ENCODE measurements at places on chromosomes 6 and 20.
A peak's percentile ranks its signal among the peaks of the same experiment; 100 is the strongest.

DNA sequence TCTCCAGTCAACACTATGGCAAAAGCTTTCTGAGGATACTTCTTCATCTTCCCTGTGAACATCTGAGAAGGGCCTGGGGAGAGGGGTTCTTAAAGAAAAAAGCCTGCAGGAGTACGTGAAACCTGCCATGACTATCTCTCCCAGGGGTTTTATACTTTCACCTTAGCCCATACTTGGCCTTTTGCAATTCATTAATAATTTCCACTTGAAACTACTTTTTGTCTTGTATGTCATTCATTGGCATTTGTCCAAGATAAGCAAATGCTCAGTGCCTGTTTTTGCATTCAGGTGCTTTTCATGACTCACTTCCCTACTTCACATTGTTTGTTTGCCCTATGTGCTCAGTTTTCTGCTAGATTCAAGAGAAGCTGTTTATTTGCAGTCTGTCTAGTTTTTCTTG, 580.3 kb upstream of the GJE1 start:
- DNase-seq = no peak

DNA sequence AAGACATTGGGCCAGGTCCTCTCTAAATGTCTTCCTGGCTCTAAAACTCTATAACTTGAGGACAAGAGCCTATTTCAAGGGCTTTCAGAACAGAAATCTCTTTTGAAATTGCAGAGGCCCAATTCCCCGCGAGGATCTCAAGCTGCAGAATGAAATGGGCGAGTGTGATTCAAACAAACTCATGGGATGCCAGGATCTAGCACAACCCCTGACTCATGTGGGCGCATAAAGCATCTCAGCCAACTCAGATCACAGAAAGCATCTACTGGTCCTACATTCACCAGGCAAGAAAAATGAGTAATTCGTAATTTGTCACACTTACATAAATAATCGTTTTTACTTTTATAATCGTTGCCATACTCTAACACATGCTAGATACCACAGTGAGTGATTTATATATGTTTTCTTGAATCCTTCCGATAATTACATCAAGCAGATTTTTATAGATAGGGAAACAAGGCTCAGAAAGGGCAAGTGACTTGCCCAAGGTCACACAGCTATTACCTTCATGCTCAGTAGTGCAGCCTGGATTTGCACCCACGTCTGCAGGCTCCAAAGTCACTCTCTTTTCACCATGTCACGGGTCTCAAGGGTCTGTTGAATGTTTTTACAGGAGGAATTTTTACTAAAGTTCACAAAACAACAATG, 26.2 kb downstream of the FOXF2 start:
- DNase-seq = no peak

GRCh38 chr6:117449549-117450439, 24.1 kb upstream of the ROS1 start:
- DNase-seq = no peak

GRCh38 chr20:61030130-61030529, 221.9 kb upstream of the CDH4 start:
- no peak for DNase-seq

GRCh38 chr6:57075092-57075491, 14.9 kb upstream of the ZNF451 start:
- DNase-seq = no peak

GRCh38 chr20:54608943-54609342, 133.6 kb downstream of the DOK5 start:
- no peak for DNase-seq

DNA sequence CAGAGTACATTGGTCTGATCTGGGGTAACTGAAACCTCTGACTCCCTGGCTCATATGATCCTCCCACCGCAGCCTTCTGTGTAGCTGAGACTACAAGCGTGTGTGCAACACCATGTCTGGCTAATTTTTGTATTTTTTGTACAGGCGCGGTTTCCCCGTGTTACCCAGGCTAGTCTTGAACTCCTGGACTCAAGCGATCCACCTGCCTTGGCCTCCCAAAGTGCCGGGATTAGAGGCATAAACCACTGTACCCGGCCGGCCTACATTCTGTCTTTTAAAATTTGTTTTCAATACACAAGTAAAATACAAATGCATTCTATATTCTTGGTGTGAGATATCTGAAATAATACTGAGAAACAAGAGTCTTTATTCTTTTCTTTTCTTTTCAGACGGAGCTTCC, 1.7 kb upstream of the CBFA2T2 start:
- no peak for DNase-seq

- DNase-seq = peak; percentile 41
Observed at GRCh38 chr6:18551228-18551627, 164.1 kb downstream of the RNF144B start.

DNA sequence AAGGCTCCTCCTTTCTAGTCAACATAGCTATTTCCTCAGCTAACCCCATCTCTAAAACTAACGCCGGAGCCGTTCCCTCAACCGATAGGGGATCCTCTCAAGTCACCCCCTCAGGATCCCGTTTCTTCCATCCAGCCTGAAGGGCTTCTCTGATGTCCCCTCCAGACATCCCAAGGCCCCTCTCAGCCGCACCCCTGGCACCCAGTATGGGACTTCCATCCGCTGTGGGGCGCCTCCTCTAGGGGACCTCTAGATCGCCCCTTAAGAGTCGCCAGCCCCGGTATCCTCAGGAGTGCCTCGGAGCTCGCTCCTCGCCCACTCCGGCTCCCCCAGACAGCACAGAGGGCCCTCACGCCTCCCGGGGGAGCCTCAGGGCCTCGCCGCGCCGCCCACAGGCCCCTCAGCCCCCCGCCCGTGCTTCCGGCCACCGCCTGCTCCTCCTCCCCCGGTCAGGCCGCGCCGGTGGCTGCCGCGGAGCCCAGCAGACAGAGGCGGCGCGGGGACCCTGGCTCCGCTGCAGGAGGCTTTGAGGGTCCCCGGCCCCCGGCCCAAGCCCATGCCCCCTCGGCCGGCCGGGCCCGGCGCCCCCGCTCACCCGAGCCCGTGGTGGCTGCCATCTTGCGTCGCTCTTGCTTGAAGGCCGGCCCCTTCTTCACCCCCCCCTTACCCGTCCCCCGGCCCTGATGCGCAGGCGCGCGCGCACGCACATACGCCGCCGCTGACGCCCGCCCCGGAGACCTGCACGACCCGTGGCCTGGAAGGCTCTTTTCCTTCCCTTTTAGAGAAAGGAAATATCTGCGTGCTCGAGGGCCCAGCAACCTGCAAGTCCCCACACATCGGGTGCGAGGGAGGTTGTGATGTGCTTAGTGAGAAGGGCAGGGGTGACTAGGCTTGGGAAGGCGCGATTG, at the start of gene UBE2V1:
UBE2V1 (minus strand) TSS at position 639 of the 908 bp plus-strand sequence; CDS start at position 617, 22 bp downstream.
- peak; percentile 41 for DNase-seq

DNA sequence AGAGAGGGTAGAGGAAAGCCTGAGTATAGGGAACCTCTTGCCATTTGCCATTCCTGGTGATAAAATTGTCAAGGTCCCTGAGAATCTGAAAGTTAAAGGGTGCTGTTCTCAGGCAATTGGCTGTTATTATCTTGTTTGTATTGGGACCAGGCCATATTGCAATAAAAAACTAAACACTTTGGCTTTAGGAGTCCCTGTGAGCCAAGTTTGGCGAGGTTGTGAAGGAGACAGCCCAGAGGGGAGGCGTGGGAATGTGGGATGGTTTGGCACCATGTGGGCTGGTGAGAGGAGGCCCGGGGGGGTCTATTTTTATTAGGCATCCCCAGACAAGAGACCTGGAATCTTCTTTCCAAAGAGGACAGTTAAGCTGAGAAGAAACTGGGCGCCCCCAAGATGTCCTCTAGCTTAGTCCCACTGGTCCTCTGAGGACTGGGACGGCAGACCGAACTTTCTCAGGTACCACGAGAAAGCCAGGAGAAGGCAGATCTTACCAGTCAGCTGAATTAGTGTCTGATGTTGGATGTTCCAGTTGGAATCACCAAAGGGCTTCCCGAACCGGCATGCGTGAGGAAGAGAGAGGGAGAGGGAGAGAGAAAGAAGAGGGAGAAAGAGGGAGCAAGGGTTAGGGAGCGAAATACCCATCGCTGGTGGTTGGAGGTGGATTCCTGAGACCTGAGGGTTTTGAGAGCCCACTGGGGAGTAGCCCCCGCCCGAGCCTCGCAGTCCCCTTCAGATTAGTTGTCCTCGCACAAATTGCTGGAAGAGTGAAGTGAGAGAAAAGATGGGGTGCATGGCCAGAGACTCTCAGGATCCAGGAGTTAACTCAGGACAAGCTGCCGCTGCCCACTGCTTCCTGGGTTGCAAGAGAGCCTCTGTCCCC, 24.4 kb downstream of the DYNLT1 start:
- no peak for DNase-seq
